NCI-H460 (cell line): ENCODE measurements at places on chromosomes 2 and 18.

DNA sequence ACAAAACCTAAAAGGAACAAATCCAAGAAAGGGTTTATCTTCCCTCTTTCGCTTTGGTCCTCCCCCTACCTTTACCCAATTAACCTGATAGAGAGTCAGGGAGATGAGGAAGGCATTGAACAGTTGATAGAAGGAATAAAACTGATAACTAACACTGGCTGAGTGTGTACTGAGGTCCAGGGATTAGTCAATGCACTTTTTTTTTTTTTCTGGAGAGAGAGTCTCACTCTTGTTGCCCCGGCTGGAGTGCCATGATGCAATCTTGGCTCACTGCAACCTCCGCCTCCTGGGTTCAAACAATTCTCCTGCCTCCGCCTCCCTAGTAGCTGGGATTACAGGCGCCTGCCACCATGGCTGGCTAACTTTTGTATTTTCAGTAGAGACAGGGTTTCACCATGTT lies 250.2 kb upstream of the CWC22 start:
- no peak for DNase-seq

- peak; percentile 12 for DNase-seq
These were observed 1.4 kb downstream of the RAB11FIP5 start for GRCh38 chr2:73111073-73112025.

DNA sequence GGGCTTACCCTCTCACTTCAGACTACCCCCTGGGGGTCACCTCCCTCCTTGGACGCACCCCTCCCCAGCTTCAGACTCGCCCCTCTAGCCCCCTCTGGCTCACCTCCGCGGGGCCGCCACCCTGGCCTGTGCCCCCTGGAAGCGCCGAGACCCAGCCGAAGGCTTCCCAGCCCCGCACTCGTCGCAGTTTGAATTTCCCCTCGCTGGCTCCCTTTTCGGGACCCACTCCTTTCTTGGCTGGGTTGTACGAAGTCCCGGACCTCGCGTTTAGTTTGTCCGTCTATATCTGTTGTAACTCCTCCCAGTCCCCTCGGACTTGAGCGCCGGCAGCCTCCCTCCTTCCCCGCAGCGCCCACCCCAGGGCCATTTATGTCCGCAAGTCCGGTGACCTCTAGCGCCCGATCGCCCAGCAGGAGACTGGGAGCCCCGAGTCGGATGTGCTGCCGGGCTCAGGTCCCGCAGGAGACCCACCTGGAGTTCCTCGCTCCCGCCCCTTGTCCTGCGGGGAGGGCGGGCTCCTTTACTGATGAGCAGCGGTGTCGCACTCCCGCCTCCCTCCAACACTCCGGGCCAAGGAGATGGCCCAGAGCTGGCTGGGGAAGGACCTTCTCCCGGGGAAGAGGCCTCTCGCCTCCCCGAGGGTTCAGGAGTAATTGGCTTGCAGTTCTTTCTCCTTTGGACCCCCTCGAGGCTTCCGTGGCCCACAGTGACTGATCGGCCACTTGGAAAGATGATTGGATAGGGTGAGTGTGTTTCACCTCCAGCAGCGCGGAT lies 692 bp upstream of the RAX start:
- DNase-seq: no peak

DNA sequence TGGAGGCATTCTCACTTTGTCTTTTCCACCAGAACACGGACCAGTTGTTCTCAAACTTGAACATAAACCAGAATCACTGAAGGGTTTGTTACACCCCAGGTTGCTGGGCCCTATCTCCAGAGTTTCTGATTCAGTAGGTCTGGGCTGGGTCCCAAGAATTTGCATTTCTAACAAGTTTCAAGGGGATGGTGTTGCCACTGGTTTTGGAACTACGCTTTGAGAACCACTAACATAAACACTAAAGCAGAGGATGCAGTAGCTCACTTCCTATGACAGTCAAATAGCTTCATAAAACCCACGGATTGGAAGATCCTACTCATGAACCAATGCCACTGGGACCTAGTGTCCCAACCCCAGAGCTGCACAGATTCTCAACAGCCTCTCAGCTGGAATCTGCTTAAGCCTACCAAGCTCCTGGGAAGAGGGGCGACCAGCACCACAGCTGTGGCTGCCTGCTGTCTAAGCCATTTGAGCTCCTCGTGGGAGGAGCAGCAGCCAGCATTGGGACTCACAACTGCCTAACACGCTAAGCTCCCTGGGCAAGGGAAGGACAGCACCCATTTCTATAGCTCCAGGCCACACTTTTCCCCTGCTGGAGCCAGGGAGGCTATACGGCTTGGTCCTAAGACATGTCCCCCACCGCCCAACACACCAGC lies 62.5 kb downstream of the C1D start:
- DNase-seq: no peak

GRCh38 chr2:60499651-60500265 lies 53.7 kb downstream of the BCL11A start:
- DNase-seq: no peak

DNA sequence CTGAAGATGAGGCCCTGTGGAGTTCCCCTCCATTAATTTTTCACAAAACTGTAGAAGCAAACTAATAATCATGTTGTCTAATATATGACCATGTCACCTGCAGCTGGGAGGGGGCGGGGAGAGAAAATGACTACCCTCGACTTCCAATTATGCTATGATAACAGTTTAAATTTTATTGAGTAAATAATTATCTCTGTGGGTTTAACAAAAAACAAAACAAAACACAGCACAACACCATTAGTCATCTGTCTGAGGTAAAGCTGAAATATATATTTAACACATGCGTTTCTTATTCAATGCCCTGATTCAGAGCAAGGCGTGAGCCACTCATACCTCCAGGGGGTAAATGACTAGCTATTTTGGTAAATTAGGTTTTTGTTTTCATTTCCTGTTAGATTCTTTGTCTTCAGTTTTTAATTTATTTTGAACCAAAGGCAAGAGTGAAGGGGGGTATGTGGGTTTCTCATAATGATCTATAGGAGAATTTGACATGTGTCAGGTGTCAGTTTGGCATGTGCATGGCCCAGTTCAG lies 77.4 kb upstream of the ZCCHC2 start:
- no peak for DNase-seq

GRCh38 chr2:220748875-220749479 lies 823.1 kb downstream of the EPHA4 start:
- no peak for DNase-seq

GRCh38 chr18:77651441-77651840 lies 401.8 kb downstream of the GALR1 start:
- no peak for DNase-seq

DNA sequence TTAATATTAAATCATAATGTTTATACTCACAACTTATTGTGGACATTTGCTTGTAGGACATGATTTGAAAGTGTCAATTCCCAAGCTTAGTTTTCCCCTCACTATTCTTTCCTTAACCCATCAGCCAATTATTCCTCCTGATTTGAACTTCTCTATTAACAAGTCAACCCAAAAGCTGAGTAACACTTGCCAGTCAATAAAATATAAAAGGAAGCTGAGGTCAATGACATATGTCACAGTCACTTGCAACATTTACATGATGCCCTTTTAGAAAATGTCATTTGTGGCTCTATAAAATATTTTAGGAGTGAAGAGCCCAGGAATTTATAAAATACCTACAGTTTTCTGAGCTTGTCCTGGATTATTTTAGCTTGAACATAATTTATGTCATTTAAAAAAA lies 7.2 kb downstream of the CCDC68 start:
- no peak for DNase-seq

GRCh38 chr2:98560256-98560771 lies 48.0 kb downstream of the COA5 start:
- DNase-seq: peak; percentile 69

DNA sequence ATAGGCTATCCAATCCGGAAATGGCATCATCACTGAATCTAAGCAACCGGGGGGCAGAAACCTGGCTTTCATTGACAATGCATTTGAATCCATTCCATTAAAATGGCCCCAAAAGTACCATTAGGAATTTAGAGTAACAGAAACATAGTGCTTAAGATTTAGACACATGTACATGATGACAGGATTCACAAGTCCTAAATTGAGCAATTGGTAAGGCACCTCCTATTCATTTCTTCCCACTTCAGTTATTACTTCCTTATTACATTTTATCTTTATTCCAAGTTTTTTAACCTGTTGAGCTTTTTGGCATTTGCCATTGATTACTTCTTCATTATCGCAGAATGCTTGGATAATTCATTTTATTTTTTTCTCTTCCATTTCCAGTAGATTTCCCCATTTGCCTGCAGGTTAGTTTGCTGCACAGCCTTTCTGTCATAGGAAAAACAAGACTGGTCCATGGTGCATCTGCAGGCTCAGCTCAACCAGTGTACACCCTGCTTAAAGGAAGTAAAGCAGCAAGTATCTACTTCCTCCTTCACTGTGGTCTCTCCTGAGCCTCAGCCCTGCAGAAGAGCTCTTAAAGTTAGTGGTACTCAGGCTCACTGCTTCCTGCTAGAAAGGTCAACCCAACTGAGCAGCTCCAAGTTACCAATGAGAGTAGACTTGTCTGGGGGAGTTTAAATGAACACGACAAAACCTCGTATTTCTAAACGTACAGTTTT lies 89.2 kb downstream of the DOCK10 start:
- no peak for DNase-seq

GRCh38 chr2:241005569-241005968 lies 7.2 kb downstream of the SNED1 start:
- no peak for DNase-seq

DNA sequence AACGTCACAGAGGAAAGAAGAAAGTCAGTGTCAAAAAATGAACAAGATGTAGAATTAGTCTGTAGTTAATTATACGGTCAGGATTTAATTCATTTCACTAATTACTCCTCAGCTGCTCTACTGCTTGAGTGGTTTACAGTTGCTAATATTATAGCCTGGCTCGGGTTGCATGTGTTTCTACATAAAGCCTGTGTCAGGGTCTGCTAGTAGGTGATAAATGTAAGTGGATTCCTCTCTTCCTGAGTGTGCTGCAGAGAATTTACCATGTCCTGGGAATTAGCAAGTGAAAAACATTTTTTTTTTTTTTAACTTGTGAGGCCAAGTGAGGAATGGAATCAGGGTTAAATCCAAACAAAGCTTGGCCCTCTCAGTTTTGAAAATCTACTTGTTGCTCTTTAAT lies 622.6 kb downstream of the EPHA4 start:
- no peak for DNase-seq

DNA sequence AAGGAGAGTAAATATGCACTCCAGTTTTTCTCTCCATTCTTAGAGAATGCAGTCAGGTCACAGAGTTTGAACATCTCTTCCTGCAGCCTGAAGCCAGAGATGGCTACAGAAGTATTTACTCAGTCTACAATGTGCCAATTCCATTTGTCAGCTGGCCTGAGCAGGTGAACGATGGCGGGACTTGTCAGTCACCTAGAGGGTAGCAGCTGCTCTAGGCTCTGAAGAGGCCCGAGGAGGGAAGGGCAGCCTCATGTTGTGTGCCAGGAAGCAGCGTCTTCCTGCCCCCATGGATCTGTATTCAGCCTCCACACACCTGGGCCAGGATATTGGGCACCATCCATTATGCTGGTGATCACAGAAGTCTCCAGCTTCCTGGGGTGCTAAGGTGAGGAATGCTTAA lies 316.7 kb upstream of the CHAC2 start:
- DNase-seq: no peak

- no peak for DNase-seq
These were observed 40.0 kb downstream of the DNMT3A start for GRCh38 chr2:25301453-25302352.

DNA sequence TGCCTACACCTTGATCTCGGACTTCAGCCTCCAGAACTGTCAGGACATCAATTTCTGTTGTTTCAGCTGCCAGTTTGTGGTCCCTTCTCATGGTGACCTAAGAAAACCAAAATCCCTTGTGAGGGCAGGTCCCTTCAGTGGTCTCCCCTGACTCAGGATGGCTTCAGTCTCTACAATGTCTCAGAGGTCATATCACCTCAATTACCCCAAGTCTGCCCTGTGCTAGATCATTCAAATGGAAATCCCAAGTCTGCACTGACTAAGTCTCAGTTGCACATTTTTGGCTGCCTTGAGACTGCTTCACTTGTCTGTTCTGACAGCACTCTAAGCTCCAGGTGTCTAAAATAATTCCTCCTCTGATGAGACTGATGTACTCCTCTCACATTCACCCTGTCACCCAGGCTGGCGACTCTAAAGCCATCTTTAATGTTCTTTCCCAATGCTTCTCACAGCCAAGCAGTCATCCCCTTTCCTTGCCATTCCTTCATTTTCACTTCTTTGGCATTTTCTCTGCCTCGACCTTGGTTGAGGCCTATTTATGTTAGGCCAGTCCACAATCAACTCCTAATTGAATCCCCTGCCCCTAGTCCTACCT lies 470.8 kb downstream of the DLGAP1 start:
- DNase-seq: no peak

DNA sequence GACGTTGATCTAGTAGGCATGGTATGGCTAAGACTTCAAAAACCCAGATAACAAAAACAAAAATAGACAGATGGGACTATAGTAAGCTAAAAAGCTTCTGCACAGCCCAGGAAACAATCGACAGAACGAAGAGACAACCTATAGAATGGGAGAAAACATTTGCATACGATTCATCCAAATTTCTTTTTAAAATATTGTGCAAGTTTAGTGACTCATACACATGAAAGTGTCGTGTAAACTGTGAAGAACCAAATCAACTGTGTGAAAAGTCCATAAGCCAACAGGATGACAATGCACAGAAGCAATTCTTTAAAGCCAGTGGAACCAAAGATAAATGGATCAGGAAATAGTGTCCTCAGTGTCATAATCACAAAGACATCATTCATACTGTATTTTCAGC lies 671.1 kb downstream of the RNF144A start:
- DNase-seq: peak; percentile 36

- DNase-seq: no peak
These were observed 34.8 kb downstream of the SNTG2 start for GRCh38 chr2:985317-985898.

DNA sequence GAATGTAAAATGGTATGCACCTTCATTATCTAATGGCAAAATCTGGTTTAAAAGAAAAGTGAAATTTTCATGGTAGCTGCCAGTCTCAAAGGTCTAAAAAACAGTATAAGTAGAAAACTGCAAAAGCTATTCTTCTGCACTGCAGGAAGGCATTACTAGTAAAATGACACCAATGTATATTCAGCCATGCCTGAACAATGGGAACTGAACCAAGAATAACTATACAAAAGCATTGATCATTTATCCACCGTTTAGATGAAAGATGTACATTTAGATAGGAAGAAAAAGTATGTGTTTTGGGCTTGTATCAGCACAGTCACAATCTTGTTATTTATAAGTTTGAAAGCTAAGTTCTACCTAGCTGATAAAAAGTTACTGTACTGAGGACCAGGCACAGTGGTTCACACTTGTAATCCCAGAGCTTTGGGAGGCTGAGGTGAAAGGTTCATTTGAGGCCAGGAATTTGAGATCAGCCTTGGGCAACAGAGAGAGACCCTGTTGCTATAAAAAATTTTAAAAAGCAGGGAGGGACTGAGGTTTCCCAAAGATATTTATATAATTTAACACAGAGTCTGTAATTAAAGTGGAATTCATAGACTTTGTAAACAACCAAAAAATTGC lies 163.1 kb upstream of the WDSUB1 start:
- no peak for DNase-seq

GRCh38 chr2:125559186-125559585 lies 1096.8 kb upstream of the GYPC start:
- no peak for DNase-seq
